Foreskin keratinocyte (primary cell): ENCODE measurements at places on chromosomes 5 and 9.

GRCh38 chr5:167678481-167678880, 613.0 kb upstream of the WWC1 start:
- peak; percentile 49 for DNase-seq

DNA sequence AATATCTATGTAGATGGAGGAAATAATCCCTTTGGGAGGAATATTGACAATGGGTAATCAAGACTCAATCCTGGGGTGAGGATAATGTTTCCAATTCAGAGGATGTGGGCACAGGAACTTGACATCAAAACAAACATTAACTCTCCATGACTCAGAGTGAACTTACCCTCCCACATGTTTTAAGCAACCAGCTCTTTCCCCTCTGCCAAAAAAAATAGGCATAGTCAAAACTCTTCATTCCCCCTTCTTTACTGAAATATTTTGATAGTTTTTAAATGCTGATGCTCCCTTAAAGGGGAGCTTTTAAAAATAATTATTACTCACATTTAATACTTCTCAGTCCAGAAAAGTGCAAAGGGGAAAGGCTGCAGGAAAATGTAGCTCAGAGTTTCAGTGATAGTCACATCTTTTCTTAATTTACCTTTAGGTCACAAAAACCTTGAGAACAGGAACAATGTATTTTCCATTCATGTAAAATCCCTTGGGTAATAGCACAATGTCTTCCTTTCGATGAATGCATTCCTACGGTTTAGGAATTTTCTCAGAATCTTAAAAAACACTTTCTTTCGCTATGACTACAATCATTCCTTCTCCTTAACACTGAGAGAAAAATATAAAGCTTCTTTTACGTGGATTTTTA, 298.4 kb upstream of the GRAMD2B start:
- DNase-seq: peak; percentile 34

- no peak for DNase-seq
Measured at GRCh38 chr5:176860381-176860780, 38.8 kb downstream of the HK3 start.

GRCh38 chr9:27124151-27124550, 15.1 kb downstream of the TEK start:
- peak; percentile 80 for DNase-seq

DNA sequence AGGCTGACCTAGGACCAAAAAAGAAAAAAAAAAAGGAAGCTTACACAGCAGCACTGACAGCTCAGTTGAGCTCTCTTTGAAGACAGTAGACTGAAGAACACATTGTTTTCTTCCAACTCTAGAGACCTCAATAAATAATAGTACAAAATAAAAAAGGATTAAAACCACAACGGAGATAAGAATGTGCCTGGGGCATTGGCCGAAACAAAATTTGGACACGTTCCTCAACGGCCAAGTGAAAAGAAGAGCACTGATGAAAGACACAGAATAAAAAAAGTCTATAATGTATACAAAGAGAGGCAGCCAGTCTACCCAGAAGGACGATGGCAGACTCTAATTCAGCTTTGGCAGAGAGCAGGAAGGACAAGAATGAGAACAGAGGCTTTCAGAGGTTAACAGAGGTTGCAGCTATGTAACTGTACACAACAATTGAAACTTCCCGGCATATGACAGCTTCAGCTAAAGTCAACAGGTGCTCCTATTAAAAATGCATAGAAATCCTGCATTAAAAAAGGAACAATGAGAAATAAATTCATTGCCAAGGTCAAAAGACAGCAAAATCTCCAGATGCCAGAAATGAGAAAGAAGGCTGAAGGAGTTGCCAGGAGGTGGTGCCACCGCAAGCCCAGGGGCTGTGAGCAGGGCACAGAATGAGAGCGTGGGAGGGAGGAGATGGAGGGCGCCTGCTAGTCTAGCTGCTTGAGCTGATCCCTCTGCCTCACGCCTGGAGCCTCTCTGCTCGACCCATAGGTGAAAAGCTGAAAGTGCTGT, 113.9 kb downstream of the DCP2 start:
- DNase-seq: no peak

GRCh38 chr9:137147091-137147792, 8.3 kb downstream of the GRIN1 start:
- DNase-seq: no peak

GRCh38 chr5:157371655-157372471, 88.2 kb upstream of the NIPAL4 start:
- DNase-seq: no peak

- no peak for DNase-seq
Measured at GRCh38 chr5:134541736-134542376, 16.4 kb downstream of the JADE2 start.

DNA sequence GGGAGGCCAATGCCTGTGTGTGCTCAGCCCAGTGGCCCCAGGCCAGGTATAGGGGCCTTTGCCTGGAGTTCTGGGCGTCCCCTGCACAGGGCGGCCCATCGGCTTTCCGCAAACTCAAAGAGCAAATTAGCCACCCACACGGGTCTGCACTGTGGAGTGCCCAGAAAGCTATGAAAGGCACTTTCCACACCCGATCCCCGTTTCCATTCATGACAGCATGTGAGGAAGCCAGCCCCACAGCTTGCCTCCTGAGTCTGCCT, 5.2 kb downstream of the DBH start:
- DNase-seq: no peak

DNA sequence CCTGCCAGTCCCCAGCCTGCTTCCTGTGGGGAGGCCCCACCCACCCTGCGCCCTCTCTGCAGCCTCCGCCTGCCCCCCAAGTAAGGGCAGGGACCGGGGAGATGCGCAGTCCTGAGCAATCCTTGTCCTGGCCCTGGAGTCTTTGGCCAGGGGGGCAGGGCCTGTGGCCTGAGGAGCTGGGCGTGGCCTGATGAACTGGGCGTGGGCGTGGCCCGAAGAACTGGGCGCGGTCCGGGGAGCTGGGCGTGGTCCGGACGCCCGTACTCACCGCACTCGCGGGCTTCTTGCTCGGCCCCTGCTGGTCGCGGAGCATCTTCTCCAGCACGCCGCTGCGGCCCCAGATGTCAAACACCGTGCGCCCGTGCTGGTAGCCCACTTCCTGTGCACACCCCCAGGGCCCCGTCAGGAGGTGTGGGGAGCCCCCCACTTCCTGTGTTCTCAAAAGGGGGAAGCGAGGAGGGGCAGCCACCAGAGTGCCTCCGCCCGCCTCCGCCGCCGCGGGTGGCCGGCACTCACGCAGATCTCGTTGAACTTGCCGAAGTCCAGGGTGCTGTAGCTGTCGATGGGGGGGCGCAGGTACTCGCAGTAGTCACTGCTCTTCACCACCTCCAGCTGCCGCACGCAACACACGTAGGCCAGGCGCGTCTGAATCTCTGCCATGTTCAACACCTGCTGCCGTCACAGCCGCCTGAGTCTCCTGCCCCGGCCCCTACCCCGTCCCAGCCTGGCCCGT, 2.7 kb upstream of the NSMF start:
- DNase-seq: no peak

DNA sequence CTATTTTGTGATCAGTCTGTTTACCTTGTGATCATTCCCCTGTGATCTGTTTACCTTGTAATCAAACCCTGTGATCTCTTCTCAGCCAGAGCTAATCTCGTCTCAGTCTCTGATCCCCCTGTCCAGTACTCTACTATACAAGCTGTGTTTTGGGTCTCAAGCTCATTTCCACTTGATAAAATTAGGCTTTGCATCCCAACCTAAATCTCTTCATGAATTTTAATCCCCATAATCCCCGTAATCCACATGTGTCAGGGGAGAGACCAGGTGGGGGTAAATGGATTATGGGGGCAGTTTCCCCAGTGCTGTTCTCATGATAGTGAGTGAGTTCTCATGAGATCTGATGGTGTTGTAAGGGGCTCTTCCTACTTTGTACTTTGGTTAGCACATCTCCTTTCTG, 157.2 kb downstream of the PRR16 start:
- DNase-seq: no peak
